ENCODE measurements at places on chromosomes 5 and 9.

- no peak for DNase-seq
Measured at GRCh38 chr5:23612701-23613100, 105.3 kb downstream of the PRDM9 start.

GRCh38 chr5:179858241-179858585 is 404 bp downstream of the MRNIP start:
- peak; percentile 65 for DNase-seq

DNA sequence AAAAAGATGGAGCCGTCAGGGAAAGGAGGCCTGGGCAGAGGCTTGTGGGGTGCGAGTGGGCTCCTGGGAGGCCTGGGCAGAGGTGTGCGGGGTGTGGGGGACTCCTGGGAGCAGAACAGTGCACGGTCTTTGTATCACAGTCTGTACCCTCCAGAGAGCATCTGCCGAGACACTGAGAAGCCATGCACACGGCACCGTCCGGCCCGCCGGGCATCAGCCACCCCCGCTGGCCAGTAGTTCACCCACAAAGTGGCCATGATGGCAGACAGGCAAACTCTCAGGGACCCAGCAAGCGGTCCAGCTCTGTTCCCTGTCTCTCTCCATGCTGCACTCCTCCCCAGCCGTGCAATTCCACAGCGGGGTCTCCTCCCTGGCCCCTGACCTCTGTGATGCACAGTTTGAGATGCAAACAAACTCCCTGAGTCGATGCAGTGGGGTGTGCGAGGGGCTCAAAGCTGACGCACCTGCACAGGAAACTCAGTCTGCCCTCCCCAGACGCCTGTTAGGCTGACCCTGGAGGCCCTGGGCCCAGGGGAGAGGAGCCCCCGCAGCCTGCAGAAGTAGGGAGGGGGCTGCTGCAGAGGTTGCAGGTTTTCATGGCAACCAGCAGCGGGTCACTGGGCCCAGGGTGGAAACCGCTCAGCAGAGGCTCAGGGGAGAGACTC is 9.1 kb upstream of the GPSM1 start:
- DNase-seq = no peak

DNA sequence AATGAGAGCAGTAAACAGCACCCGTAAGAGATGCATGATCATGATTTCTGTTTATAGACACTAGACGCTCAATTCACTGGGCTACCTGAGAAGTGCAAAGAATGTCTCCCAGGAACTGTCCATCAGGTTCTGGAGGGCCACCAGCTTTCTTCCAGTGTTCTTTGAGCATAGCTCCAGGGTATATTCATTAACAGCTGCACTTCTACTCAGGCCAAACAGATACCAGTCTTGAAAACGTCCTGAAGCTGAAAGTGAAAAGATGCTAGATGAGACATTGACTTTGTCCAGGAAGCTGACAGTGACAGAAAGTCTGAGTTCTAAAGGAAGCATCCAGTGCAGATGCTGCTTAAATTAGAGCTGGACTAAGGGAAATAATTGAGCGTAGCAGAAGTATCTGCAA is 488.7 kb upstream of the TYRP1 start:
- no peak for DNase-seq

GRCh38 chr9:89095761-89096528 is 82.7 kb downstream of the SHC3 start:
- DNase-seq = no peak

All from activated naive CD4-positive, alpha-beta T cell treated with Interleukin-2 at 50 U/mL for 16 hours (primary cell).